ENCODE measurements at places on chromosomes 3 and 15.

DNA sequence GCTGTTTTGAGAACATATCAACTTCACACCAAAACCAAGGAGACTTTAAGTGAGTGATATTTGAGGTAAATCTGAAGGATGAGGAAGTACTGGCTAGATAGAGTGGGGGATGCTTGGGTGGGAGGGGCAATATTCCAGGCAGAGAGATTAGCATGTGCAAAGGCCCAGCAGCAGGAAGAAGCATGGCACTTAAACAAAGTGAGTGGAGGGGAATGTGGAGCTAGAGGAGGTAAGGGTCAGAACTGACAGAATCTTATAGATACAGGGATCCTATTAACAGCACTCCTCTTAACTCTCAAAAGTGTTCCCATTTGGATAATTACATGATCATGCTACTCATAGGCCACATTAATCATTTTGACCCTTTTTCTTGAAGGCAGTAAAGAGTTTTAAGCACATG lies 41.4 kb upstream of the SPRED1 start:
- no peak for DNase-seq

DNA sequence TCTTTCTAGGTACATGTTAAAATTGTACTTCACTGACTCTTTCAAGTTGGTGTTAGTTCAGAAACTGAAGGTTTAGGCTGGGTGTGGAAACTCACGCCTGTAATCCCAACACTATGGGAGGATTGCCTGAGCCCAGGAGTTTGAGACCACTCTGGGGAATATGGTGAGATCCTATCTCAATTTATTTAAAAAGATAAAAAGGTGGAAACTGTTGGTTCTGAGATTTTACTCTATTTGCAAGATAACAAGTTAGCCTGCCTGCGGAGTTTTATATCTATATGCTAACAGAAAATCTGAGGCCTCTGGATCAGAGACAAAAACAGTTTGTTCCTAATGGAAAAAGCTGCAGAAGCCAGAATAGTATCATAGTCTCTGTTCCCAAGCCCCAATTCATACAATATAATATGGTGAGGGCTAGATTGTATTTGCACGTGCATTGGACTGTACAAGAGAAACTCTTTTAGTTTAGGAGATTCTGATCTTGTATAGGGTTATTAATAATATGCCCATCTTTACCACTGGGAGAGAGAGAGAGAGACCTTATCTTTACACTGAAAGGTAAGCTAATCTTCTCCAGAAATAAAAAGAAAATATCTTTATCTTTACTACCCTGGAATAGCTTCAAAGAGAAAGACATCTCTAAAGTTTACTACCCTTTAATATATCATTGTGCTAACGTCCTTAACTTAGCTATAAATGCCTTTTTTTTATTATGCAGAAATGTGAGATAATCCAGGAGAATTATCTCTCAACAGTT lies 1267.6 kb downstream of the OTOL1 start:
- DNase-seq = no peak

- DNase-seq = peak; percentile 85
Measured at GRCh38 chr15:57609805-57610529, 18.3 kb downstream of the MYZAP start.

- no peak for DNase-seq
Measured at GRCh38 chr3:103906304-103906703, 1460.4 kb upstream of the ALCAM start.

DNA sequence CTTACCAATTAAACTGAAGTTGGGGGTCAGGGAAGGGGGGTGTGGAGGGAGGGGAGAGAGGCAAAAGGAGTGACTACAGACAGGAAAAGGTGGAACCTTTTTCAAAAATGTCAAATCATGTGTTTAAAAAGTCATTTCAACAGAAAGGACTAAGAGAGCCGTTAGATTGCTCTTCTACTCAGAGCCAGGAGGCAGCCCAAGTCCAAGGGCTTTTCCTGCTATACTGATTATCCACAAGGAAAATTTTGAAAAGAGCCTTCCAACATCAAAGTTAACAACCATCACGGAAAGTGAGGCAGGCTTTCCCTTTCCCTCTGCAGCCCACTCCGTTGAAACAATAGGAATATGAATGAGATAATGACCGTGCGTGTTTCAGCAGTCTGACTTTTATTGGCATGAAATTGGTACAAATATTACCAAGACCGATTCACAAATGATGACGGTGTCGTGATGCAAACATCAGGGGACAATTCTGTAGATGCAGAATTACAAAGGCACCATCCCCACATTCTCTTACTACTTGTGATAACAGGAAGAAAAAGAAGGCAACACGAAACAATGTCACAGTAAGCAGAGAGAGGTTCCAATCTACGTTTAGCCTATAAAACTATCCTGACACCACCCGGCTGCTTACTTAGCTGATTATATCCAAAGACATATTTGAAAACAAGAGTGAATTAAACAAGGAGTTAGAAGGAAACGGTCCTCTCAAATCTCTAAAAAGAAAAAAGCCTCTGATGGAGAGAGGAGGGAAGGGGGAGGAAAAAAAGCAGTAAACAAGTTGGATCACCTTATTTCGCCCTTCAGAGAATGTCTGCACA lies 453.7 kb downstream of the FOXP1 start:
- peak; percentile 39 for DNase-seq

- DNase-seq = no peak
Measured at GRCh38 chr15:50113992-50114780, 4.8 kb downstream of the ATP8B4 start.

DNA sequence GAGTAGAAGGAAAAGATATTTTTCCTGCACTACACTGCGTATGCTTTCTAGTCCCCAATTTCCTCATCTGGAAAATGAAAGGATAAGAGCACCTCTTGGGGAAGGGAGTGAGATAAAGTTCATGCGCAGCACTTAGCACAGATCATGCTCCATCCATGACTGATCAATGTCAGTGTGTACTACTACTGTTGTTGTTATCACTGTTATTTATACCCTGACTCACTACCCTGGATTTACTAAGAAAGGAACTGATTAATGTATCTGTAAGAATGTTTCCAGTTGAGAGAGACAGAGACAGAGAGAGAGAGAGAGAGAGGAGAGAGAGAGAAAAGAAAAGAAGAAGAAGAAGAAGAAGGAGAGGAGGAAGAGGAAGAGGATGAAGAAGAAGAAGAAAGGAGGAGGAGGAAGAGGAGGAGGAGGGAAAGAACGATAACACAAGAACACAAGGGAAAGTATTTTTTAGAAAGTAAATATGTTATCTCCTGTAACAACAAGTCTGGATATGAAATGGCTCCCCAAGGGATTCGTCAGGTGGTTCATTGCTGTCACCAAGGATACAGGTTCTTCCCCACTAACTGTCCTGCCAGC lies 212.2 kb upstream of the PROK2 start:
- DNase-seq = no peak

GRCh38 chr3:73432023-73432705 lies 192.6 kb downstream of the PDZRN3 start:
- DNase-seq = no peak

GRCh38 chr3:55164191-55164590 lies 236.3 kb upstream of the LRTM1 start:
- DNase-seq = no peak

DNA sequence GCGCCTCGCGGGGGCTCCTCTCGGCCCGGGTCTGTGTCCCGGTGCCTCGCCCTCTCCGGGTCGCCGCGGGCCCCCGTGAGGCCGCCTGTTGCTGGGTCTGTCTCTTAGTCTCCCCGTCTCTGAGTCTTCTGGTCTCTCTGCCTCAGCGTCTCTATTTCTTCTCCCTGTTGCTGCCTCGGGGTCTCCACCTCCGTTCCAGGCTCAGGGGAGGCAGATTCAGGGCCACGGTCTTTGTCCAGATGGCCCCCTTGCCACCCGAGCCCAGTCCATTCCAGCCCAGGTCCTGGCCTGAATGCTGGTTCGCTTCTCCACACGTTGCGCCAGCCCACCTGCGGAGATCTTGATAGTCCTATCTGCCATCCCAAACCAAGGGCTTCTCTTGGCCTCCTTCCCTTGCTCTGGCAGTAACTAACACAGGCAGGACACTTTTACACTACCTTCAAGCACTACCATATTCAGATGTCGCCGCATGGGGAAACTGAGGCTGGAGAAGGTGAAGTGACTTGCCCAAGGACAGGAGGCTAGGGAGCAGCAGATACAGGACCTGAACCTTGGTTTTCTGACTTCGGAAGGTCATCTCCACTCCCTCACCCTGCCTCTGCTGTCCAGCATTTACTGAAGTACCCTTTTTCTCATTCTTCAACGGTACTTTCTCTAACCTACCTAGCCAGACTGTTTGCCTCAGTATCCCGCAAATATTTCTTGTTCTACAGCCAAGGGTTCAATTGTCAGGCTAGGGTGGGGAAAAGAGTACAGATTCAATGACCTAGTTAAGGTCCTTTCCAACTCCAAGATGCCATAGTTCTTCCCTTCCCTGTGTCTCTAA lies 616 bp upstream of the IGDCC4 start:
- no peak for DNase-seq

GRCh38 chr3:132242790-132243189 lies 74.4 kb upstream of the ACP3 start:
- no peak for DNase-seq

DNA sequence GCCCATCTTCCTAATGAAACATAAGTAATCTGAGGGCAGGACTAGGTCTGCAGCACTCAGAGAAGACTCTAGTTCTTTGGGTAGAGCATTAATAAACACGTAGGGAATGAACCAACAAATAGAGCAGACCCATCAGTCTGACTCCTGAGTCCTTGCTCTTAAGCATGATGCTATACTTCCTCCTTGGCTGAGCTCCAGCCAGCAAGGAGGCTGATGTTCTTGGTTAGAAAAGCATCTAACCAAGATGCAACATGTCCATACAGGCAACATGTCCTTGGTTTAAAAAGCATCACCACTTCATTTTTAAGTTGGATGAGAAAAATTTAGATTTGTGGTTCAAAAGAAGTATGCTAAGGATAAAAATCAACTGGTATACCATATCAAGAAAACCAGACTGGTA lies 8.5 kb upstream of the MYH15 start:
- no peak for DNase-seq

GRCh38 chr15:82805994-82806406 lies at the start of gene FSD2:
TSS of gene FSD2 (minus strand) at chr15:82806069. CDS start at chr15:82787390, 18,679 bp downstream.
- no peak for DNase-seq

DNA sequence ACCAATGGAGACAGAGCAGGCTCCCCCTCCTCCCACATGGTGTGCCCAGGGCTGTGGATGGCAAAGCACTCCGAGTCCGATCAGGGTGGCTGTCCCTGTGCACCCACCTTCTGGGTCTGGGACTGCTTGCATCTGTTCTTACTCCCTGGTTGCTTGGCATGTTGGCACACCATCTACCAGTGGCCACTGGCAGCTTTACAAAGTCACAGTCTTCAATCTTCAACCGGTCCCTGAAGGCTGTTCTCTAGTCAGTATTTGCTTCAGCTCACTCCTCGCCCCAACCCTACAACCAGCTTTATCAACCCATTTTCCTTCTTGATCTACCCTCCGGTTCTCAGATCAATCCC lies 14.8 kb downstream of the HOMER2 start:
- no peak for DNase-seq

- DNase-seq = no peak
Measured at GRCh38 chr15:101158166-101159095, 93.4 kb downstream of the CHSY1 start.

- DNase-seq = no peak
Measured at GRCh38 chr3:71366988-71367604, 216.4 kb downstream of the FOXP1 start.

DNA sequence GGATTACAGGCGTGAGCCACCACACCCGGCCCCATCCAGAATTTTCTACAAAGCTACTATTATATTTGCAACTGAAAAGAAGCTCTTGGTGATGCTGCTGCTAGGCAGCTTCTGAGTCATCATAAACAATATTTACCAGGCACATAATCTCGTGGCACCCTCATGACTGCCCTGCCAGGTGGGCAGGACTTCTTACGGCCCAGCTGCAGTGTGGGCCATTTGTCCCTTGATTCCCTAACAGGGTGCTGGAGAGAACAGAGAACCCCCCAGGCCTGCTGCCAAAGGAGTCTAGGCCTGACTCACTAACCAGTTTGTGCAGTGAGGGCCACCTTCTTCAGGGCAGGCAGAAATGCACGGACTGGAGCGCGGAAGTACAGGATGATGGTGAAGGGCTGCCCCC lies 4.9 kb downstream of the EPB42 start:
- DNase-seq = no peak

- no peak for DNase-seq
Measured at GRCh38 chr15:66515901-66516322, 10.8 kb downstream of the ZWILCH start.

- DNase-seq = peak; percentile 86
Measured at GRCh38 chr15:46442184-46442583, 807.4 kb downstream of the SQOR start.

GRCh38 chr3:128372707-128373533 lies 93.8 kb downstream of the DNAJB8 start:
- DNase-seq = no peak

DNA sequence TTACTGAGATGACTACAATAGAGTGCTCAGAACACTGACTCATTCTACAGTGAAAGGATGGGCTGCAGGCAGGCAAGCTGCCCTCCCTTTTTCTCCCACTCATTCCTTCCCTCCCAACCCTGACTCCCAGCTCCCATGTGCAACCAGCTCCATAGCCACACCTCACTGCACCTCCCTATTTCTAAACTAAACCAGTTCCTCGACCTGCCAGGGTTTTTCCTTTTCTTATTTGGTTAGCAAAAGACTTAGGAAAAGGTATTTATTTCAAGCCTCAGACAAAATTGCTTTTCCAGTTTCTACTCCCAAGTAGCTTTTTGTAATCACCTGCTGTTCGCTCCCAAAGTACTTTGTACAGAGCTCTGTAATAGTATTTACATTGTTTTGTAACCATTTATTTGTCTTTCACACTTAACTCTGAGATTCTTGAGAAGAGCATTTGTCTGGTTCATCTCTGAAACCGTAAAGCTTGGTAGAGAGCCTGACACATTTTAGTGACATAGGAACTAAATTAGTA lies 2.2 kb downstream of the AADAC start:
- DNase-seq = peak; percentile 94
